NCI-H187 treated with DMSO at 0.1 percent for 48 hours (cell line): ENCODE measurements at places on chromosomes 5 and 9.

DNA sequence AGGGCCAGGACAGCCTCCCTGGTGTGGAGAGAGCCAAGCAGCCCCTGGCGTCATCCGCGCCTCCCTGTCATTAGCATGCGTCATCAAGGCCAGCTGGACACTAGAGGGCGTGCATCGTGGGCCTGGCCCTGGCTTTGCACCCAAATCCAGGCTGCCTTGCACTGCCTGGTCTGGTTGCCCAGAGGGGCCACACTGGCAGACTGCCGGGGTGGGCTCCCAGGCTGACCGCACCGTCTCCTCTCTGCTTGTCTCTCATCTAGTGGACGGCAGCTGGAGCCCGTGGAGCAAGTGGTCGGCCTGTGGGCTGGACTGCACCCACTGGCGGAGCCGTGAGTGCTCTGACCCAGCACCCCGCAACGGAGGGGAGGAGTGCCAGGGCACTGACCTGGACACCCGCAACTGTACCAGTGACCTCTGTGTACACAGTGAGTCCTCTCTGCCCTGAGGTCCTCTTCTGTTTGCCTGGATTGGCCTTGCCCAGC is 29.0 kb downstream of the HK3 start:
- DNase-seq = no peak

GRCh38 chr5:78760770-78761169 is 112.2 kb upstream of the LHFPL2 start:
- DNase-seq = no peak

DNA sequence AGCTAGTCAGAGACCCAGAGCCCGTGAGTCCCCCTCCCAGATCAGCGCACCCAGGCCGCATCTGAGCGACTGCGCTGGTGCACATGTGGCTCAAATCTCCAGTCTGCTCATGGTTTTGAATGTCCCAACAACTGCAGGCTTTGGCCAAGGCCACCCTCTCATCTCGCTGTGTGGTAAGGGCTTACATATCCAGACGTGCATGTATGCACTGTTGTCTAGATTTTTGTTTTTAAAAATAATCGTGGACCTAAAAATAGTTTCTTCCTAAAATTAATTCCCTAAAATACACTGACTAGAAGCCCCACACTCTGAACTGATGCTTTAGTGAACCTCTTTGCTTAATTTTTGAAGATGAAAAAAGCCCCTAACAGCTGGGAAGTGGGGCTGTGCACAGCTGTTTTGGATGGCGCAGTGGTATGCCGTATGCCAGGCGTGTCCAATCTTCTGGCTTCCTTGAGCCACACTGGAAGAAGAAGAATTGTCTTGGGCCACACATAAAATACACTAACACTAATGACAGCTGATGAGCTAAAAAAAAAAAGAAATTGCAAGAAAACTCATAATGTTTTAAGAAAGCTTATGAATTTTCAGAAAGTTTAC is 143.0 kb upstream of the LHFPL2 start:
- no peak for DNase-seq

DNA sequence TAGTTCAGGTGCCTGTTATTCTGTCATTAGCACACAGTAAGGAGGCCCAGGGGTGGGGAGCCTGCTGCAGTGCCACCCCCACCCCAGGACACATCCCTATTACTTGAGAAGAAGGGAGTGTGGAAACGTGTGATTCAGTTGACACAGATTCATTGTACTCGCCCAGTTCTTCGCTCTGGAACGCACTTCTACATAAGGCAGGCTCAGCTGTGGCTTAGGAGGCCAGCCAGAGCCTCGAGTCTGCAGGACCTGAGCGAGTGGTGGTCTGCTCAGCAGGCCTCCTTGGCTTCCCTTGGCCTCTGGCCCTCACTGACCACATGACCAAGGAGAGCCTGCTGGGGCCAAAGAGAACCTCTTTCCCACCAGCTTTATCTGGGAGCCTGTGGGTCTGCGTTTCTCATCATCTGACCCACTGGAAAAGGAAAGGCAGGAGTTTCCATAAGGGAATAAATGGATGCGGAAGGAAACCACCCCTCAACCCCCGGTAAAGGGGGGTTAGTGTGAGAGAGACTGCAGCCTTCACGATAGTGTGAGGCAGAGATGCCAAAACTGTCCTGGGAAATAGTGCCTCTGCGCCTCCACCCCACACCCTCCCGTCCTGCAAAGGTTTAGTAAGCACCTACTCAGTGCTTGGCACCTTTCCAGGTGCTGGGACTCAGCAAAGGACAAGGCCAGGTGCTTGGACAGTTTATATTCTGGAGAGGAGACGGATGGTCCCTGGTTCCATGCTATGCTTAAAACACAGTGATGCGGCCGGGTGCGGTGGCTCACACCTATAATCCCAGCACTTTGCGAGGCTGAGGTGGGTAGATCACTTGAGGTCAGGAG is 73.7 kb downstream of the PPARGC1B start:
- DNase-seq = no peak

GRCh38 chr5:35698047-35698808 is 80.6 kb downstream of the SPEF2 start:
- DNase-seq = no peak

DNA sequence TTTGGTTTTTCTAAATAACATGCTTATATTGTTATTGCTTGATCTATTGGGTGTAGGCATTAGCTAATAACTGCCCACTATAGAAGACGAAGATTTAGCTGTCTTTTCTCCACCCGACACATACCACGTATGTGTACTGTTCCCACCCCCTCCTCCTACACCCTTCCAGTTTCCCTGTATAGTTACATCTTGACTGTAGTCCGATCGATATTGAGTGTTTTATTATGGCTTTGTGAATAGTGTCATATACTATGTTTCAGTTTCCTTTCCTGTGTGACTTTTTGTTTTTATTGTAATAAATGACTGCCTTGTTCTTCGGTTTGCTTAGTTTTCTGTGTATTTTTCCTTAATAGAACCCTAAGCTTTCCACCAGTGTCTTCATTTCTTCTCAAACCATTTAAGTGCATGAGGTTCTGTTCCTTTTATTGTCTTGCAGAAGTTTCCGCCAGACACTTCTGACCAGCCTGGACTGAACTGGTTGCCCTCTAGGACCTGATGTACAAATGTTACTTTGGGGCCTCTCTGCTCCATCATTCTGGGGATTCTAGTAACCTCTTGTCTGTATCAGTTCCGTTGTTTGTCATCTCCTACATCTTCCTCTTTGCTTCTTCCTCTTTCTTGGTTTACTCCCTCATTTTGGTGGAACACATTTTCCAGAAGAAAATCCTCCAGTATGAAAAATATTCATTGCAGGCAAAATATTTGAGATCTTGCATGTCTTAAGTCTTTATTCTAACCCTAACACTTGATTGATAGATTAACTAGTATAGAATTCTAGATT is 61.8 kb downstream of the PRKACG start:
- DNase-seq = no peak

DNA sequence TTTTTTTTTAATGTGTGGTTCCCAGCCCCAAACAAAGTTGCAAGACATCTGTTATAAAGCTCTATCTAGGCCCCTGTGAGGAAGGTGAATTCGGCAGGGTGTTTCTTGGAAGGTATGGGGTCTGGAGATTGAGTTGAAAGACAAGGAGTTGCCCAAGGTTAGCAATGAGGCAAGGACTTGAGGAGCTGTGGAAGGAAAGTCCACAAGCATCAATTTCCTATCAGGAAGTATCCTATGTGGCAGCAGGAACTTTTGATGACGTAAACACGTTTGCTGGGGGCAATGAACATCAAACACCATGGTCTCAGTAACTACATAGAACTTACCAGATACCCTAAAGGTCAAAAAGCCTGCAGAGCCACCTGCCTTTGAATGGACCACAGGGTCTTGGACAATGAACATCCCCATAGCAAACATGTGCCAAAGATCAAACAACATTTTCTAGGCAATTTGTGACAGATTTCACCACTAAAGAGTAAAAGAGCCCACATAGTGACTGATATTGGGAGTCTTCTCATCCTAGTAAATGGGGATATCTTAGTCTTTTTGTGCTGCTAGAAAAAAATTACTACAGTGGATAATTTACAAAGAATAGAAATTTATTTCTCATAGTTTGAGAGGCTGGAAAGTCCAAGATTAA is 145.1 kb downstream of the GCNT1 start:
- no peak for DNase-seq

GRCh38 chr9:120715389-120715924 is 1.2 kb upstream of the MEGF9 start:
- DNase-seq = no peak

DNA sequence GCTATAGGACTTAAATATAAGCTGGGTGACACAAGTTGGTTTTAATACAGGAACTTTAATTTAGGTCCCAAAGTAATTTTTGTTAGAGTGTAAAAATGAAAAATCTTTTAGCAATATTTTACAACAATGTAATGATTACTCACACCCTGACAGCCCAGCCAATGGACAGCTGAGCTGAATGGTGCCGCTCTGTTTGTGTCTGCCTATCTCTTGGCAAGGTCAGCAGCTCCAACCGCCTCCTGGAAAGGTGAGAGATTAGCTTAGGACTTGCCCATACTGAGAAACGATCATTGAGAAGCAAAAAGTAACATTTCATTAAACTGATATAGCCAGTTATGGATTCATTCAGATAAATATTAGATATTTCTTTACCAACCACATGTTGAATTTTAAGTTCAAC is 463.6 kb upstream of the CD180 start:
- DNase-seq = no peak

DNA sequence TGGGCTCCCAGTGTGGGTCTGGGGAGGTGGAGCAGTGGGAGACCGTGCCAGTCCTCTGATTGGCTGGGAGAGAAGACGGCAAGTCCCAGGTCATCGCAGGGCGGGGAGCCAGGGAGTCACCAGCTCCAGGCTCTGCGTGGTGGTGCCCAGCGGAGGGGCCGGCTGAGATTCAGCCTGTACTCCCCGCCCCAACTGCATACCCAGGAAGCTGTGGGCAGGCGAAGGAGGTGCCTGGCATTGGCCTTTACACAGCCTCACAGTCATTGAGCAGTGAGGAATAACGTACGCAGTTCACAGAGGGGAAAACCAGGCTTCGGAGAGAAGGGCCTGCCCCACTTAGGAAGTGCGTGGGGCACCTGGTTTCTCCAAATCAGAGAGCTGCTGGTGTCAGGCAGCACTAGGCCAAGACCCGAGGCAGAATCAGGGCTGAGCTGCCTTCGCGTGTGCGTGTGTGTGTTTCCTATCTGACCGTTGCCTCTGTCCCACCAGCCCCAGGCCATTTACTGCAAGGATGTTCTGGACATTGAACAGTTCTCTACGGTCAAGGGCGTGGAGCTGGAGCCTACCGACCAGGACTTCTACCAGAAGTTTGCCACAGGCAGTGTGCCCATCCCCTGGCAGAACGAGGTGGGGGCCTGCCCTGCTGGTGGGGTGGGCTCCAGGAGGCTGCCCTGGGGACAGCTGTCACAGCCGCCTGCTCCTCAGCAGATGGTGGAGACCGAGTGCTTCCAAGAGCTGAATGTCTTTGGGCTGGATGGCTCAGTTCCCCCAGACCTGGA is 6.2 kb upstream of the PRR7 start:
- DNase-seq = no peak

GRCh38 chr9:86766912-86767311 is 180.4 kb downstream of the GAS1 start:
- DNase-seq = no peak

DNA sequence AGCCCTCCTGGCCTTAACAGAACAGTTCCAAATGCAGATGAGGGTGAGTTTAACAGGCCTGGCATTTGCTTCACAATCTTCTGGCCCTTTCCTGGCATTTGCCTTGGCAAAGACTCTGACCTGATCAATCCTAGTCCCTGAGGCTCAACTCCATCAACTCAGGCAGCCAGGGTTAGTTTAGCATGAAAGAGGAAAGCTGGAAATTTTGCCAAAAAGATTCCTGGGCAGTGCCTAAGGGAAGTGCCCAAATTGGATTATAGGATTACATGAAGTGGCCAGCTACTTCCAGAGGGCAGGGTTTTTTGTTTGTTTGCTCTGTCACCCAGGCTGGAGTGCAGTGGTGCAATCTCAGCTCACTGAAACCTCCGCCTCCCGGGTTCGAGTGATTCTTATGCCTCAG is 36.8 kb downstream of the PCDHAC2 start:
- no peak for DNase-seq

- DNase-seq = no peak
These were observed 133.0 kb upstream of the TUT7 start for GRCh38 chr9:86486891-86487837.

- DNase-seq = no peak
These were observed 1635.4 kb upstream of the C9orf72 start for GRCh38 chr9:29208670-29209069.

DNA sequence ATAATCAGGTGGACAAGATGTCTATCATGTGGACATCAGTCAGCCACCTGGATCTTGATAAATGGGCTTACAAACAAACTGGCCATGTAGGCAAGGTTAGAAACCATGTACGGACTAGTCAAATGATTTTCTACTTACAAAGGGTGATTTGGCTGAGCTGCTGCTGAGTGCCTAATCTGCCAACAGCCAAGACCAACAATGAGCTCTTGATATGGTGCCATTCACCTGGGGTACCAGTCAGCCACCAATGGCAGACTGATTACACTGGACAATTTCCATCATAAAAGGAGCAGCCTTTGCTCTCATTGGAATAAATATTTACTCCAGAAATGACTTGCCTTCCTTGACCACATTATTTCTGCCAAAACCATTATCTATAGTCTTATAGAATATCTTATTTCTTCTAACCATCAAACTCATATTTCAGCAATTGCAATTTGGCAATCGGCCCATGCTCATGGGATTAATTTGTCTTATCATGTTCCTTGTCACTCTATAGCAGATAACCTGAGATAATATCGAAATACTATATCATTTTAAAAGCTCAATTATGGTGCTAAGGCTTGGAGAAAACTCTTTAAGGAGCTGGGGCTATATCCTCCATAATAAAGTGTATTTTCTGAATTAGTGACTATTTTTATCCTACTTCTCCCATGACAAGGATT is 135.1 kb downstream of the SLC25A46 start:
- no peak for DNase-seq

GRCh38 chr5:133792655-133793054 is 175.8 kb downstream of the C5orf15 start:
- no peak for DNase-seq

DNA sequence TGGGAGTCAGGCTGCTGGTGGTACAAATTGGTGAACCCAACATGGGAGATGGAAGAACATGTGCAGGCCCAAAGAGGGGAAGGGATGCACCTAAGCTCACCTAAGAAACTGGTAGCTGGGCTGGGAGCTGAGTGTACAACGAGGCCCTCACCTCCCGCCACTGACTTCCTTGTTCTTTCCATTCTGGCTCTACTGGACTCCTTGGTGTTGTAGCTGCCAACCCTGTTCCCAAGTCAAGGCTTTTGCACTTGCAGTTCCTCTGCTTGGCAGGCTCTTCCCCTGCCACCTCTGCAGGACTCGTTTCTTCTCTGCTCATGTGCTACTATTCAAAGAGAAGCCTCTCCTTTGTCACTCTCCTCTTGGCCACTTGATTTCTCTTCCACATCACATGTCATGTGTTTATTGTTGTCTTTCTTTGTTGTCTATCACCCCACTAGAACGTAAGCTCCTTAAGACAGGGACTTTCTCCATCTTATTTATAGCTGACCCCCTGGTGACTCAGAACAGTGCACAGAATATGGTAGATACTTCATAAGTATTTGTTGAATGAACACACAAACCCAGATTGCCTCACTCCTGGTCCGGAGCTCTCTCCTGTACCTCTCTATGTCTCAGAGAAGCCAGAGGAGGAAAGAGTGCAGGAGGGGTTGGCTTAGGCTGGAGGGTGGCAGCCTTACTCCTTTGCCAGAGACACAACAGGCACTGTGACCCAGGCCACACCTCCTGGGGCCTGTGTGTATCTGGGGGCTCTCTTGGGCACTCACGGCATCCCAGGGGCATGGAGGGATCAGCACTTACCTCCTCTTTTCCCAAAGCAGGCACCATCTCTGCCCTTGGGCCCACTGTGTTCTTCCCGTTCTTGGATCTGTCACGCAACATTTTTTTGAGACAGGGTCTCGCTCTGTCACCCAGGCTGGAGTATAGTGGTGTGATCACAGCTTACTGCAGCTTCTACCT is 5.2 kb upstream of the SPINK4 start:
- no peak for DNase-seq
